GM06990 (cell line): ENCODE measurements at places on chromosomes 13 and 19.

- DNase-seq, result no peak
Observed at GRCh38 chr19:28874742-28875141, 338.2 kb downstream of the UQCRFS1 start.

- no peak for DNase-seq
Observed at GRCh38 chr19:1128106-1128505, 24.3 kb downstream of the GPX4 start.

- DNase-seq, result no peak
Observed at GRCh38 chr13:62377838-62378237, 962.2 kb upstream of the PCDH20 start.

DNA sequence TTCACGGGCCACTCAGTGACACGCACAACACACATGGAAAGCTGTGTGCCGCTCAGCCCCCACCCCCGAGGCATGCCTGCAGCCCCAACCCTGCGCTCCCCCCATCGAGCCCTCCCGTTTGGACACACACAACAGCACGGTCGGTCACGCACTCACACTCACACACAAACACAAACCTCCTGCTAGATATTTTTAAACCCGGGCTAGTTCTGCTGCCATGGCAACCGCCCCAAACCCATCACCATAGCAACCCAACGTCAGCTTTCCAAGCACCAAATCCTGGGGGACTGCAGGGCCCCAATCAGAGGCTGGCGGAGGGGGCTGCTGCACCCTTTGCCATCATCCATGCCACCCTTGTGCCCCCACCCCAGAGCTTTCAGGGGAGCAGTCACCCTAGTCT lies 2.5 kb upstream of the NOVA2 start:
- no peak for DNase-seq

DNA sequence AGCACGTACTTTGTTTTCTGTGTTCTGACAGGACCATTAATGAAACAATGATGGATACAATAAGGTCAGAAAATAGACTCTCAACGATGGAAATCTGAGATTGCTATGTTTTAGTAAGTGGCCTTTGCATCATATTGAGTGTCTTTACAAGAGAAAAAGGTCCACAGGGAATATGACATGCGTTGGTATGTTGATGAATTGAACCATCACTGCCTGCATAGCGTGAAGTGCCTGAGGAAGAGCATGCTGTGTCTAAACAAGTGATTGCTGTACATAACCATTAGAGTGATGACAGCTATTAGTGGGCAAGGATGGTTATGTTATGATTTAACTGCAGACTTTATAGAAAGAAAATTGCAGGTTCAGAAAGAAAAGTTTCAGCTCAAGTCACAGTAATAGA lies 623.2 kb downstream of the SLITRK5 start:
- DNase-seq, result no peak
